CD4-positive, alpha-beta T cell (primary cell): ENCODE measurements at places on chromosomes 12 and 14.

DNA sequence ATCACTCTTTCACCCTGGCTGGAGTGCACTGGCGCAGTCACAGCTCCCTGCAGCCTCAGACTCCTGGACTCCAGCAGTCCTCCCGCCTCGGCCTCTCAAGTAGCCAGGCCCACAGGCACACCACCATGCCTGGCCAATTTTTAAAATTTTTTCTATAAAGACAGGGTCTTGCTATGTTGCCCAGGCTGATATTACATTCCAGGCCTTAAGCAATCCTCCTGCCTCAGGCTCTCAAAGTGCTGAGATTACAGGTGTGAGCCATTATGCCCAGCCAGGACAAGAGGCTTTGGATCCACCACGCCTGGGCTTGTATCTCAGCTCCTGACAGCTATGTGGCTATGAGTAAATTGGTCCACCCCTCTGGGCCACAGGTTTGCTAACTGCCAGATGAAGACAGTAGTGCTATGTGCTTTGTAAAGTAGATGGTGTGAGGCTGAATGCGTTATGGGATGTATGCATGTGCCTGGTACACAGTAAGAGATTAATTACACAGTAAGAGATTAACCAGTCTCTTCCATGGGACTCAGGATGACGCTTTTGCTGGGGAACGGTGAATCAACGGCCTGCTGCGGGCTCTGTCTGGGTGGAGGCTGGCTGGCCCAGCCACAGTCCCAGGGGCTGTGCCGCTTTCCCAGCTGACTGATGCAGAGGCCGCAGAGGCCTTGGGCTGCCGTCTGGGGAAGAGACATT lies 53.3 kb upstream of the NCOR2 start:
- H3K4me1 ChIP-seq, result peaks cover 2% of the 10 kb centered on the region
- H3K4me3 ChIP-seq, result no peak overlapping the region
- H3K27me3 ChIP-seq, result no peaks in the 10 kb centered on the region
- no peak for DNase-seq
- no peak overlapping the region for H3K27ac ChIP-seq

GRCh38 chr12:121366063-121366459 lies 13.8 kb upstream of the ANAPC5 start:
- no peak overlapping the region for H3K27ac ChIP-seq
- H3K27me3 ChIP-seq, result peaks cover 10% of the 10 kb centered on the region
- no peaks in the 10 kb centered on the region for H3K4me1 ChIP-seq

DNA sequence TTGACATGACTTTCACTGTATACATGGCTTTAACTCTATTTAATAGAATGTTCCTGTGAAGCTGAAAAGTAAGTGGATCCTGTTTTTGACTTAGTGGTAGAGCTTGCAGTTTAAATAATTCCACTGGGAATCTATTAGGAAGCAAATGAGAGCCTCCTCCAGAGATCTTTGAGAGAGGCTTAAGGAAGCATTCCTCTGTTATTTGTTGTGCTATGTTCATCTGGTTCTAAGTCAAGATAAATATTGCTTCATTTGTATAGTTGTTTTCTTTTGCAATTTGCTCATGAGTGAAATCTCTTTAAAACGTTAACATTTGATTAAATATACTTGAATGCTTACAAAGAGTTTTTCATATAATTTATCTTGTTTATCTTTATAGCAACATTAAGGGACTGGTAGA lies 70.4 kb downstream of the TMTC2 start:
- no peak overlapping the region for H3K27ac ChIP-seq
- H3K4me1 ChIP-seq, result no peaks in the 10 kb centered on the region
- no peak overlapping the region for H3K4me3 ChIP-seq
- no peaks in the 10 kb centered on the region for H3K36me3 ChIP-seq

- H3K36me3 ChIP-seq, result no peaks in the 10 kb centered on the region
- DNase-seq, result peak; percentile 24
- H3K27me3 ChIP-seq, result no peaks in the 10 kb centered on the region
- H3K27ac ChIP-seq, result no peak overlapping the region
Measured at GRCh38 chr12:65209655-65210043, 40.3 kb downstream of the LEMD3 start.
